ENCODE measurements at places on chromosomes 16 and 17. TPM values are rescaled to one million over a fixed set of nuclear protein-coding genes. Genes with fewer than 3 reads are reported as not detected.
A peak's percentile ranks its signal among the peaks of the same experiment; 100 is the strongest.

PSME3IP1 gene
- 51.3 TPM for total RNA-seq

DBNDD1 gene
- 2.8 TPM for total RNA-seq

TP53TG3D gene
- total RNA-seq = not detected

MAP2K3 gene
- 31.3 TPM for total RNA-seq

TNFRSF13B gene
- not detected for total RNA-seq

GRCh38 chr17:4733073-4733531 lies 1.9 kb downstream of the MED11 start:
- DNase-seq = no peak
- H3K27me3 ChIP-seq = peaks cover 7% of the 10 kb centered on the region
- H3K36me3 ChIP-seq = peaks cover 2% of the 10 kb centered on the region
- no peak overlapping the region for H3K4me3 ChIP-seq
- H3K4me1 ChIP-seq = peaks cover 12% of the 10 kb centered on the region

- H3K36me3 ChIP-seq = peaks cover 36% of the 10 kb centered on the region
- H3K4me1 ChIP-seq = peaks cover 46% of the 10 kb centered on the region
- H3K27ac ChIP-seq = peak overlapping the region; percentile 85
- no peaks in the 10 kb centered on the region for H3K27me3 ChIP-seq
Observed at GRCh38 chr16:11681976-11682654, 13.9 kb downstream of the SNN start.

GRCh38 chr16:19005561-19006445 lies 22.1 kb downstream of the TMC7 start:
- no peaks in the 10 kb centered on the region for H3K27me3 ChIP-seq
- H3K27ac ChIP-seq = no peak overlapping the region
- peaks cover 11% of the 10 kb centered on the region for H3K36me3 ChIP-seq
- no peak overlapping the region for H3K4me3 ChIP-seq

DNA sequence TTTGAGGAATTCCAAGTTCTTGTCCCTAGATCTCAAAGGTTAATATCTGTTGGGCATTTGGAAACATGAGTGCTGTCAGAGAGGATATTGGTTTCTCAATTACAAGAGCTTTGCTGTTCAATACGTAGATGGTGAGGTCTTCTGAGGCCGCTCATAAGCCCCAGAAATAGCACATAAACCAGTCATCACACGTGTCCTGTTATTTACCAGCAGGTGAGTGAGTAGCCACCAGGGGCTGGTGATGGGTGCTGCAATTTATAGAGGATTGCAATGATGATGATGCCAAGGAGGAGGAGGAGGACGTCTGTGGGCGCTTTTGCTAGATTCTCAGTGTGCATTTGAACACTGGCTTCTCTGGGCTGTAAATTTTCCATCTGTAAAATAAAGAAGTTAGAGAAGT lies 89.0 kb downstream of the SALL1 start:
- no peak for DNase-seq
- no peaks in the 10 kb centered on the region for H3K4me1 ChIP-seq
- peaks cover 14% of the 10 kb centered on the region for H3K27me3 ChIP-seq
- H3K36me3 ChIP-seq = no peaks in the 10 kb centered on the region

DNA sequence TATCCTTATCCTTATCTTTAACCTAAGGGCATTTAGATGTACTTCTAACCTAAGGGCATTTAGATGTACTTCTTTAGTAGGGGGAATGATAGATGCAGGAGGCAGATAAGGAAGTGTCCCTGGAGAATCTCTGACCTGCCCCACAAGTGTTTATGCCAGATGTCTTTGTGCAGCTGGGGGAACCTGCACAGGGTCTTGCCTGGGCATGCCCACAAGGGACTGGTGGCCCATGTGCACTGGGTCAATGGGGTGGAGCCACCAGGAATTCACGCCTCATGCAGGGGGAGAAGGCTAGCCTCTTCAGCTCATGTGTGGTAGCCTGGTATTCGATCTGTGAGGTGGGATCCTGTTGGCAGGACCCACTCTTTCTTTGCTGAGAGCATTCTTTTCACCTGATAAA lies 38.0 kb downstream of the CA10 start:
- H3K4me3 ChIP-seq = no peak overlapping the region
- DNase-seq = no peak
- H3K4me1 ChIP-seq = no peaks in the 10 kb centered on the region

GRCh38 chr16:9219813-9220212 lies 128.4 kb downstream of the HAPSTR1 start:
- no peaks in the 10 kb centered on the region for H3K36me3 ChIP-seq
- H3K4me3 ChIP-seq = no peak overlapping the region
- H3K27me3 ChIP-seq = peaks cover 8% of the 10 kb centered on the region
- H3K4me1 ChIP-seq = no peaks in the 10 kb centered on the region

DNA sequence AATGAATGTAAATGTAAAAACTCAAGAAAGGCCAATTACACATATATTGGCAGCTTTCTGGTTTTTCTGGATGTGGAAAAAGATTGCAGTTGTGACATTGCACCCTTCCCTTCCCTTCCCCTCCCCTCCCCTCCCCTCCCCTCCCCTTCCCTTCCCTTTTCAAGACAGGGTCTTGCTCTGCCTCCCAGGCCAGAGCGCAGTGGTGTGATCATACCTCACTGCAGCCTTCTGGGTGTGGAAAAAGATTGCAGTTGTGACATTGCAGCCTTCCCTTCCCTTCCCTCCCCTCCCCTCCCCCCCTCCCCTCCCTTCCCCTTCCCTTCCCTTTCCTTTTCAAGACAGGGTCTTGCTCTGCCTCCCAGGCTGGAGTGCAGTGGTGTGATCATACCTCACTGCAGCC lies 41.7 kb downstream of the PIK3R5 start:
- no peak overlapping the region for H3K4me3 ChIP-seq
- no peaks in the 10 kb centered on the region for H3K27me3 ChIP-seq
- no peaks in the 10 kb centered on the region for H3K36me3 ChIP-seq
- H3K27ac ChIP-seq = no peak overlapping the region

DNA sequence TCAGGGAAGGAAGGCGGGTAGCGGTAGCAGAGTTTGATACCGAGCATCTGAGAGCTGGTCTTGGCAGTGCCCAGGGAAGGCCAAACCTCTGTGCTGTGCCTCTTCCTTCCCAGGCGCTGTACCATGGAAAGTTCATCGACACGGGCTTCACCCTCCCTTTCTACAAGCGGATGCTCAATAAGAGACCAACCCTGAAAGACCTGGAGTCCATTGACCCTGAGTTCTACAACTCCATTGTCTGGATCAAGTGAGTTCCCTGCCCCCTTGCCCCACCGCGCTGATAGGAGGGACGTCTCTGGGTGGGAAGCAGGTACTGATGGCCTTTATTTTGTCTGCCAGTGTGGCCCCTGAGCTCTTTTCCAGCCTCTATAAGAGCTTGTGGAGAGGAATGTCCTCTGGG lies 15.4 kb upstream of the CLEC18A start:
- H3K4me3 ChIP-seq = no peak overlapping the region
- no peaks in the 10 kb centered on the region for H3K27me3 ChIP-seq
- H3K27ac ChIP-seq = no peak overlapping the region
- no peaks in the 10 kb centered on the region for H3K4me1 ChIP-seq

DNA sequence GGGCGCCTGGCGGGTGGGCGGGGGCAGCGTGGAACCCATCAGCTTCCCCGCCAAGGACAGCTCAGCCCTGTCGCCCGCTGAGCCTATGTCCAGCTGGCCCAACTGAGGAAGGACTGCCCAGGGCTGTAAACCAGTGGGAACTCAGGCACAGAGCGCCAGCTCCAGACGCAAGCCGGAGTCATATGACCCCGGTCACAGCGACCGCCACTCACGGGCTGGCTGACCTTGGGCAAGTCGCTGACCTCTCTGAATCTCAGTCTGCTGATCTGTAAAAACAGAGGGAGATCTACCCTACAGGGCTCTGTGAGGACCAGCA lies 170.0 kb downstream of the C16orf78 start:
- no peak for DNase-seq
- no peak overlapping the region for H3K4me3 ChIP-seq
- peaks cover 6% of the 10 kb centered on the region for H3K27me3 ChIP-seq
- H3K27ac ChIP-seq = no peak overlapping the region
- H3K4me1 ChIP-seq = peaks cover 35% of the 10 kb centered on the region

GRCh38 chr17:76337413-76337777 lies 16.3 kb downstream of the PRPSAP1 start:
- H3K27ac ChIP-seq = no peak overlapping the region
- H3K36me3 ChIP-seq = peaks cover 11% of the 10 kb centered on the region
- H3K4me1 ChIP-seq = peaks cover 21% of the 10 kb centered on the region
- no peak for DNase-seq
- H3K4me3 ChIP-seq = no peak overlapping the region

DNA sequence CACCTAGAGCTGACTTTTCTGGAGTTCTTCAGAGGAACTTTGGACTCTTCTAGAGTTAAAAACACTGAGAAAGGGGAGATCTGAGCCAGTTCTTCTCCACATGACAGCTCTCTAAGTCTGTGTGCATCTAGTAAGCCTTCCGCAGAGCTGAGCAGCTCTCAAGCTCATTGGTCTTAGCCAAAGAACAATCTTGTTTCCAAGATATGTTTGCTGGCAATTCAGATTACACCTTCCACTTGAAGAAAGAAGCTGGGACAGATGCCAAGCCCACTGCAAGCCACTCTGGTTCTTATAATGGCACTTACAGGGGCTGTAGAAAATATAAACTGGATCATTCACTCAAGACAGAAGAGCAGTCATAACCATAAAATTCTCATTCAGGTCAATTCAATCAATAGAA lies 134.1 kb upstream of the TOX3 start:
- H3K4me3 ChIP-seq = no peak overlapping the region
- no peak overlapping the region for H3K27ac ChIP-seq
- no peaks in the 10 kb centered on the region for H3K4me1 ChIP-seq
- H3K27me3 ChIP-seq = no peaks in the 10 kb centered on the region

DNA sequence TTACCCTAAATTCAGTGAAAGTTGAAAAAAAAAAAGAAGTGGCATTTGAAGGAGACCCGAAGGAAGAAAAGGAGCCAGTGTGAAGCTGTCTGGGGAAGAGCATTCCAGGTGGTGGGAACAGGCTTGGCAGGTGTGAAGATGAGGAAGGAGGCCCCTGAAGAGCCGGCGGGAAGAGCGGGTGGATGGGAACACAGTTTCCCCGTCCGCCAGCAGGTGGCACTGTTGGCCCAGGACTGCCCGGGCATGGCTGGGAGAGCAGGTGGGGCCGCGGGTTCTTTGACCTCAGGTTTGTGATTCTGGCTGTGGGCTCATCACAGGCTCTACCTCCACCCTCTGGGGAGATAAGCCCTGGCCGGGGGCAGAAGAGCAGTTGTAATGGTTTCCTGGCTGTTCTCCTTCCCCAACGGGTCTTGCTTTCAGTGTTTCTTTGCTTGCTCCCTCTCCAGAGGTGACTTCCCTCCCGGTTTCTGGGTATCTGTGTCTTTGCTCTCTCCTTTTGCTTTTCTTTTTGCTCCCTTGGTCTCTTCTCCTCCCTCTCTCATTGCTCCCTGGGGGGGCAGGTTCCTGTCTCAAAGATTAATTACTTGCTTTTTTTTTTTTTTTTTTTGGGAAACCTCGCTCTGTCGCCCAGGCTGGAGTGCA lies 32.3 kb downstream of the RAP1GAP2 start:
- H3K4me1 ChIP-seq = no peaks in the 10 kb centered on the region
- H3K36me3 ChIP-seq = no peaks in the 10 kb centered on the region
- no peak for DNase-seq
- no peak overlapping the region for H3K4me3 ChIP-seq

Data from chondrocyte (in vitro differentiated cells).